ENCODE measurements at places on chromosomes 3 and 15.

DNA sequence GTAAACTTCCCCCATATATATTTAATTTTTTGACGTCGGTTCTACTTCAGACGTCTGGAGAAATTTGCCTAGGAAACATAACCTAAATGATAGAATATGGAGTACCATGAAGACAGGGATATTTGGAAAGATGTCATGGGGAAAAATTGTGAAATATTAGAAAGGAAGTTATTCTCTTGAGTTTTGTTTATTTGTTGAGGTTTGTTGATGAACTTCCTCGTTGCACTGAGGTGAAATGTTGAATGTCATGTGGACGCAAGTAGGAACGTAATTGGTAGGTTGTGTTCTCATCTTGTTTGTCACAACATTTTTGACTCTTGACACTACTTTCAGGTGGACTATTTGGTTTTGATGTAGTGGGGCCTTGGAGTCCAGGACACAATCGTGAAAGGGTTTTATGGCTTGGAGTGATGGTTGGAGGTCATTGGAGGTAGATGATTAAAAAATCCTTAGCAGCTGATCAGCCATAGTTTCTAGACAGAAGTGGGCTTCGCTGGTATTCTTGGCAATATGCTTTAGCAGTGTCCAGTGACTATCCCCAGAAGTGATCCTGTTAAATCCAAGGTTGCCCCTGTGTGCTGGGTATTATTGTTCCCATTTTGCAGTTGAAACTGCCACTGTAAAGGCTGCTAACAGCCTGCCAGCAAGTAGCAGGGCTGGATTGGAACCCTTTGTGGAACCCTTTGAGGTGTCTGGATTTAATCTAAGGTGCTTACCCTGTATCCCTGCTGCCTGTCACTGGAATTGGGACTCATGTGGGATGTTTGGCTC is 1.5 kb downstream of the ABHD5 start:
- DNase-seq, result no peak

- no peak for DNase-seq
Observed at GRCh38 chr15:57751177-57751800, 44.8 kb downstream of the POLR2M start.

- DNase-seq, result no peak
Observed at GRCh38 chr15:65771870-65772269, 20.2 kb downstream of the DENND4A start.

GRCh38 chr3:67614195-67614594 is 40.2 kb downstream of the SUCLG2 start:
- DNase-seq, result no peak

GRCh38 chr3:138547342-138547975 is 46.6 kb downstream of the CEP70 start:
- DNase-seq, result no peak

DNA sequence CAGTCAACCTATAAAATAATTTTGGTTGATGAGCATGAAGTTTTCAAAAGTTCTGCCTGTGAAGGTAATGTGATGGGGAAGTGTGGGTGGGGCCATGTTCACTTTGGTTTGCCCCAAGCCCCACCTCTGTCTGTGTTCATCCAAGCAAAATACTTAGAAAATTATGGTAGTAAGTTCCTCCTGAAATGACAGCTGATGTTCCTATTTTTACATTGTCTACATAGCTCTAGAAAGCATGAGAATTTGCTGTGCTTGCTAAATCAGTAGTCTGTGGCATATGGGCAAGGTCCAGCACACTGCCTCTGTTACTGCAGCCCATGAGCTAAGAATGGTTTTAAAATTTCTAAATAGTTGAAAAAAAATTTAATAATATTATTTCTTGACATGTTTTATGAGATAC is 21.9 kb upstream of the CP start:
- DNase-seq, result no peak

DNA sequence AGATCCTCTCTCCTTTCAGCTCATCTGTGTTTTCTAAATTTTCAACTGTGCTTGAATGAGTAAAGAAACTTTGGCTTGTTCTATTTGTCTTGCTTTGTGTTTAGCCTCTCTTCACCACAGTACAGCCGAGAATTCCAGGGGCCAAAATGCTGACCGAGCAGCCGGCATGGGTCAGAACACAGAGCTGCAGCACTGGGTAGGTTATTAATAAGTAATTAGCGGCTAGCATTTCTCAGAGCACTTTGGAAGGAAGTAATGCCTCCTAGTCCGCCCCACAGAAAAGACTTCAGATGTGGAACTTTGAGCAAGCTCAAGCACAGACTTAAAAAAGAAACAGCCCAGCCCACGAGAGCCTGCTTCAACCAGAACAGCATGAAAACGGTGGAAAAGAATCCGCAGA is 343.9 kb downstream of the ARRDC4 start:
- no peak for DNase-seq

DNA sequence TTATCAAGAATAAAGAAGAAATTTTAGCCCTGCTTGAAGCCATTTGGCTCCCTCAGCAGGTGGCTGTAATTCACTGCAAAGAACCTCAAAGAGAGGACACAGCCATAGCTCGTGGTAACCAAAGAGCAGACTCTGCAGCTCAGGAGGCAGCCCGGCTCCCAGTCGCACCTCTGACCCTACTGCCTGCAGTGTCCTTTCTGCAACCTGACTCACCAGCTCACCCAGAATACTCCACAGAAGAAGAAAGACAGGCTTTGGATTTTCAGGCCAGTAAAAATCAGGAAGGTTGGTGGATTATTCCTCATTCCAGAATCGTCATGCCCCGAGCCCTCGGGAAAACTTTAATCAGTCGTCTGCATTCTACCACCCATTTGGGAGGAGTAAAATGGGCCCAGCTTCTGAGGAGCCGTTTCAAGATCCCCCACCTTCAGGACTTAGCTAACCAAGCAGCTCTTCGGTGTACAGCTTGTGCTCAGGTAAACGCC is 38.6 kb downstream of the ZBTB11 start:
- DNase-seq, result no peak

- DNase-seq, result no peak
Observed at GRCh38 chr3:61927332-61927731, 366.0 kb downstream of the PTPRG start.

GRCh38 chr3:65729555-65729954 is 309.2 kb downstream of the MAGI1 start:
- DNase-seq, result no peak

DNA sequence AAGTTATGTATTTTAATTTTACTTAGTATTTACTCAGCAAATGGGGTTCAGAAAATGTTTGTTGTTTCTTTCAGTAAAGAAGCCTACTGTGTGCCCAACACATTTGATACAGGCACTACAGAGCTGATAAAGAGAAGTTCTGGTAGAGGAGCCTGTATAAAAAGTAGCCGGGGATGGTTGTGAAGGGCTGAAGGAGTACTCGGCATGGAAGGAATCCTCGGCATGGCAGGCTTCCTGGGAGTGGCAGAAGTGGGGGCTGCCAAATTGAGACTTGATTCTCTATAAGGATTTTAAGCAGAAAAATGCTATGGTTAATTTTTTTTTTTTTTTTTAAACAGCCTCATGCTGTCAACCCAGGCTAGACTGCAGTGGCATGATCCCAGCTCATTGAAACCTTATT is 9.3 kb downstream of the ARL13B start:
- no peak for DNase-seq

DNA sequence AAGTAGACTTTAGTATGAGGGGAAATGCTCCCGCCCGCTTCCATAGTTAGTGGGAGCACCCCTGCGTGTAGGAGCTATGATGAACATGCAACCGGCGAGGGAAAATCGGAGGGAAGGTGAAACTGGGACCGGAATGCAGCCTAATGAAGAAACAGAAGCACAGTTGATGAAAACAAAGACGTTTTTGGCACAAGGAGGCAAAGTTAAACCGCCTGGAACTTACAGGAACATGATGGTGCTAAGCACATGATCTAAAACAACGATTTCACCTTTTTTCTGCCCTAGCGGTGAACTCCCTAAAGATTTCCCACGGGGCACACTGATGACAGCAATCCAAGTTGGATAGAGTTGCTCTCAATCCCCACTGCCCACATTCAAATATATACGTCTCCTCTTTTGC is 49.4 kb upstream of the SPATA12 start:
- no peak for DNase-seq

GRCh38 chr3:29463304-29463703 is 182.4 kb downstream of the RBMS3 start:
- DNase-seq, result no peak

GRCh38 chr3:148735597-148735996 is 37.9 kb downstream of the AGTR1 start:
- no peak for DNase-seq

- no peak for DNase-seq
Observed at GRCh38 chr15:33131552-33132232, 62.8 kb downstream of the FMN1 start.

- DNase-seq, result no peak
Observed at GRCh38 chr15:63401078-63401477, 19.4 kb upstream of the CA12 start.

DNA sequence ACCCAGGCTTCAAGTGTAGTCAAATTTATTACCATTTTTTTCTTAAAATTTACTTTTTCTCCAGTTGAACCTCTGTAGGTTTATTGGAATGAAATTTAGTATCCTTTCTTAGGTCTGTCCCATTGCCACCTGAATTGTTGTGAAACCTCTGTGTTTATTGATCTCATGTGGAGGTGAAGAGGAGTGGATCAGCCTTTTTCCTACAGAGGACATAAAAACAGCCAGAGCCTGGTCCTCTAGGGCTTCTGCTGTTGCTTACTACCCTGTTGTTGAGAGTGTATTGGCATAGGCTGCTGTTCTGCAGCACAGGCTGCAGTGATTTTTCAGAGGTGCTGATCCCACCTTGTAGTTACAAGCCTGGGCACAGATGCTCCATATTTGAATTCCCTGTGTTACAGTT is 44.6 kb downstream of the LRRC28 start:
- DNase-seq, result no peak

- DNase-seq, result no peak
Observed at GRCh38 chr3:57224856-57225255, 2.7 kb upstream of the APPL1 start.

GRCh38 chr3:25911525-25912295 is 121.8 kb downstream of the OXSM start:
- no peak for DNase-seq

- no peak for DNase-seq
Observed at GRCh38 chr3:127606086-127606805, 8.0 kb downstream of the MCM2 start.

DNA sequence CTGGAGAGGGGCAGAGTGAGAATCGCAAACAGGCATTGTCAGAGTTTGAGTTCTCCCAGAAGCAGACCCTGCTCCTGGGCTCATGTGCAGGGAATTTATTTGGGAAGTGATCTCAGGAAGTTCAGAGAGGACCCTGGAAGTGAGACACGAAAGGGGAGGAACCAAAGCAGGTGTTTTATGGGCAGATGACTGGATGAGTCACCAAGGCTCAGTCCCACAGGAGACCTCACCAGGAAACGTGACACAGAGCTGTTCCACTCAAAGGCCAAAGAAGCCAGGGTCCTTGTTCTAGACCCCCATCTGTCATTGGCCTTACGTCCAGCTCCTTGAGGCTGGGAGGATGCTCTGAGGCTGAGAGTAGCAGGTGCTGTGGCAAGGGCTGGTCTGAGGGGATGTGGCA is 43.4 kb upstream of the SEC22A start:
- DNase-seq, result no peak

DNA sequence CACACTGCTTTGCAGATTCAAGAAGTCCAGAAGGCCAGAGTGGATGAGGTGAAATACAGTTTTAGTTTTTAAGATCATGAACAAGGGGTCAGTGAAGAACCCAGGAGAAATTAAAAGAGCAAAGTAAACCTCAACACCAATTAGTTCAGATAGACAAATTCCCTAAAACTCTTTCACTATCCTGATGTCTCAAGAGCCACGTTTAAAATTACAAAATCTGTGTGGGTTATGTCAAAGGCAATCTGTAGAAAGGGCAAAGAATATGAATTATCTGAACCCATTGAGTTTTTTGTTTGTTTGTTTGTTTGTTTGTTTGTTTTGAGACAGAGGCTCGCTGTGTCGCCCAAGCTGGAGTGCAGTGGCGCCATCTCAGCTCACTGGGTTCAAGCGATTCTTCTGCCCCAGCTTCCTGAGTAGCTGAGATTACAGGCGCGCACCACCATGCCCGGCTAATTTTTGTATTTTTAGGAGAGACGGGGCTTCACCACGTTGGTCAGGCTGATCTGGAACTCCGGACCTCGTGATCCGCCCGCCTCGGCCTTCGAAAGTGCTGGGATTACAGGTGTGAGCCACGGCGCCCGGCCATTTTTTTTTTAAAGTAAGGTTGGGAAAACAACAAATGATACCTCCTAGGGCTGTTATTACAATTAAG is 32.1 kb upstream of the ST3GAL6 start:
- DNase-seq, result no peak

- DNase-seq, result no peak
Observed at GRCh38 chr15:100667405-100668347, 65.3 kb downstream of the ASB7 start.

DNA sequence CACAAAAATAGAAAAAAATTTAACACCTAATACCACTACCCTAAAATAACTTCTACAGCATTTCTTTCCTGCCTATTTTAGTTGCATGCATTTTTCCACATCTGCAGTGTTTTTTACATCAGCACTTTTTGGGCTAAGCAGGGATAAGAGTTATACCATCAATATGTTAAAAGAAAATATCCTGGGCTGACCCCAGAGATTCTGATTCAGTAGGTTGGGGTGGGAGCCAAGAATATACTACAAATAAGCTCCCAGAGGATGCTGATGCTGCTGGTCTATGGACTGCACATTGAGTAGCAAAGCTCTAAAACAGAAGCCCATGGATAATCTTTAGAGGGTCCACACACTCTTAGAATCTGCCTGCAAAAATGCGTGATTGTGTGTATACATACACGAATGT is 14.8 kb downstream of the FYCO1 start:
- DNase-seq, result no peak

- DNase-seq, result no peak
Observed at GRCh38 chr3:127691974-127692373, 19.2 kb downstream of the ABTB1 start.

- no peak for DNase-seq
Observed at GRCh38 chr15:55909036-55909811, 84.2 kb downstream of the NEDD4 start.

- DNase-seq, result no peak
Observed at GRCh38 chr15:91465696-91466095, 365.6 kb downstream of the SV2B start.

- no peak for DNase-seq
Observed at GRCh38 chr3:22734756-22735155, 468.4 kb upstream of the UBE2E2 start.

DNA sequence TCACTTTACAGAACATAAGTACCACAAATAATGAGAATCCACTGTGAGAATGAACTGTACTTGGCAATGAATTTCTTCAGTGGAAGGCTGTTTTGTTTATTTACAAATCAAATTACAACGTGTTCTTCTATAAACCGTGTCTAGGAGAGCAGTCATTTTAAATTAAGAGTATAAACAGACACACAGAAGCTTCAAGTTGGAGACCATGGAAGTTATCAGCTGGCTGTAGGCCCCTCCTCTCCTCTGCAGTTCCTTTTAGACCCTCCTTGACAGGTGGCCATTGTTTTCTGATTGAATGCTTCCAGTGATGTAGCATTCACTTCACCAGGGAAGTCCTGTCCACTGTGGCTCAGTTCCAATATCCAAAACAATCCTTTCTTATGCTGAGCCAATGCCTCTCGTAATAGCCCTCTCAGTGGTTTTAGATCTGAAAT is 7.3 kb upstream of the MAPK6 start:
- DNase-seq, result no peak
